Upper lobe of right lung (tissue), 1 donor: ENCODE measurements at places on chromosomes 1 and 21. TPM values are rescaled to one million over a fixed set of nuclear protein-coding genes. Genes with fewer than 3 reads are reported as not detected.

GRCh38 chr1:156420205-156421061 lies 51.4 kb downstream of the RHBG start:
- no peak for DNase-seq

GRCh38 chr1:8384088-8384487 lies 66.2 kb downstream of the SLC45A1 start:
- DNase-seq: no peak

- DNase-seq: no peak
Observed at GRCh38 chr1:3261969-3262579, 192.4 kb upstream of the ARHGEF16 start.

- DNase-seq: no peak
Observed at GRCh38 chr1:25020851-25021590, 90.9 kb upstream of the RUNX3 start.

DNA sequence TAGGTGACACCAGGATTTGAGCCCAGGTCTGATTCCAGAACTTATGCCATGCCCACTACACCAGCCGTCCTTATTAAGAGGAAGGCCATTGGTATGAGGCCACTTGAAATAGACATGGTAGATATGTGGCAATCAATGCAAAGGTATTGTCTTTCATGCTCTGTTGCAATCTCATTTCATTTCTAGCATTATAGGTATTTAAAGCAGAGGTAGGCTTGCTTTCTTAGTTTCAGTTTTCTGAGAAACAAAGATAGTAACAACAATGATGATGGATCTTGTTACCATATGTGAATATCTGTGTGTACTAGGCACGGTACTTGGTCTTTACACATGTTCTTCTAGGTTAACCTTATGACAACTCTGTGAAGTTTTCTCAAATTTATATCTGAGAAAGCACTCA lies 113.1 kb downstream of the FGGY start:
- DNase-seq: no peak

The BLACAT1 gene
- total RNA-seq: 0.84 TPM
